ENCODE measurements at places on chromosomes 11 and 22. TPM values are rescaled to one million over a fixed set of nuclear protein-coding genes. Genes with fewer than 3 reads are reported as not detected.

TMPRSS6 gene
- not detected for total RNA-seq

F2 gene
- total RNA-seq, result not detected

FAR1 gene
- 59.9 TPM for total RNA-seq

SMIM35 gene
- not detected for total RNA-seq

PSMA1 gene
- 148 TPM for total RNA-seq

PHOX2A gene
- total RNA-seq, result not detected

RBMXL2 gene
- not detected for total RNA-seq

MFNG gene
- total RNA-seq, result under 0.01 TPM

KCNQ1OT1 gene
- total RNA-seq, result 6.1 TPM

EIF3D gene
- 224 TPM for total RNA-seq

SPINDOC gene
- total RNA-seq, result 25.4 TPM

B4GALNT4 gene
- total RNA-seq, result 1.3 TPM

XKR3 gene
- not detected for total RNA-seq

TEX54 gene
- not detected for total RNA-seq

GUCY1A2 gene
- 0.64 TPM for total RNA-seq

PLAAT4 gene
- 5.8 TPM for total RNA-seq

CHEK1 gene
- 31.9 TPM for total RNA-seq

GPR83 gene
- under 0.01 TPM for total RNA-seq

ELMOD1 gene
- 0.43 TPM for total RNA-seq

GTSE1 gene
- total RNA-seq, result 10.4 TPM

VPS37C gene
- 15.1 TPM for total RNA-seq

HEPN1 gene
- not detected for total RNA-seq

PCF11 gene
- total RNA-seq, result 46.2 TPM

GRM5 gene
- under 0.01 TPM for total RNA-seq

C11orf52 gene
- 0.32 TPM for total RNA-seq

MB gene
- total RNA-seq, result not detected

TEX12 gene
- 0.32 TPM for total RNA-seq

NNMT gene
- 505 TPM for total RNA-seq

SLC22A12 gene
- not detected for total RNA-seq

ST14 gene
- total RNA-seq, result not detected

CRYBA4 gene
- total RNA-seq, result not detected

MS4A7 gene
- total RNA-seq, result not detected

NADSYN1 gene
- 53.5 TPM for total RNA-seq

ZNF143 gene
- total RNA-seq, result 15.5 TPM

VPS51 gene
- total RNA-seq, result 169 TPM

APOBEC3B gene
- total RNA-seq, result 2.2 TPM

APOA1 gene
- total RNA-seq, result not detected

CNGA4 gene
- total RNA-seq, result 0.43 TPM

THY1 gene
- 284 TPM for total RNA-seq

FOXRED2 gene
- 9.7 TPM for total RNA-seq

ENTHD1 gene
- total RNA-seq, result not detected

NLRP6 gene
- not detected for total RNA-seq

CEP126 gene
- total RNA-seq, result 0.97 TPM

All from fibroblast of villous mesenchyme (primary cell).